DMS53 (cell line): ENCODE measurements at places on chromosomes 6 and 20.

DNA sequence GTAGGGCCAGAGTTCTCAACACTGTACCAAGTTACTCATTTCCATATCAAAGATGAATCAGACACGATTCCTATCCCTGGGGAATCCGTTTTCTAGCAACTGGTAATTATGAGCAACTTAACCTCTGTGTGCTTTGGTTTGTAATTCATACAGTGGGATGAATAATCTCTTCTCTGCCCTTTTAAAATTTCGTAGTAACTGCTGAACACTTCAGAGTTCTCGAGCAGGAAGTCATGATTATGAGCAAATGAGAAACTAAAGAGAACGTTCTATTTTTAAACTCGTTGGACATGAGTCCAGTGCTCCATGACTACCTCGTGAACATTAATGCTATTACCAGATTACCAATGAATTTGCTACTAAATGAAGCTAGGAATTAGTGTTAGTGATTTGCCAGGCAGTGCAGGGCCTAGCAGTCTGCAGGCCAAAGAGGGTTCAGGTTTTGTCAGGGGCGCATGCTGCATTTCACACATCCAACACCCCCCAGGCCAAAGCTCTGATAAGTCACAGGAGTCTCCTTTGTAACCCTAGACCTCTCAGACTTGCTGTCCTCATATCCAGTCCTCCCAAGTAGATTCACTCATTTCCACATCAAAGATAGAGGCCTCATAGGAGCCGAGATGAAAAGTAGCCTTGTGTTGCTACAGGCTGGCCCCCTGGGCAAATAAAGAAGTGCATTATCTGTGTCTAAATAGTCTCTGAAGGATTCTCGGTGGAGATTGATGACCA lies 45.8 kb upstream of the VSTM2L start:
- no peak for DNase-seq

- DNase-seq: no peak
Observed at GRCh38 chr20:5592165-5592564, 158.0 kb upstream of the SHLD1 start.

GRCh38 chr6:108654465-108655106 lies 93.9 kb downstream of the FOXO3 start:
- DNase-seq: no peak

DNA sequence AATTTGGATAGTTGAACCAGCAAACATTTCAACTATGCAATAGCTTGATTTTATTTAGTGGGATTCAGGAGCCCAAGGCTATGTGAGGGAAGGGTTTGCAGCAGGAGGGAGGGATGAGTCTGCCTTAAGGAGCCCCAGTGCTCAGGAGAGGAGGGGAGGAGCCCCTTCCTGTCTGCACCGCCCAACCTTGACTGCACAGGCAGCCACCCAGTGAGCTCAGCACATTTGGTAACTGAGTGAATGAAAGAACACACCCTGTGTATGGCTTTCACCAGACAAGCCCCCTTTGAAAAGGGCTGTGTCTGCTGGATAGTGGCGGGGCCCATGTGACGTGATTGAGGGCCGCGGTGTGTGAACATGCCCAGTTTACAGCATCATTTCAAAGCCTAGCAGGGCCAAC lies 17.0 kb downstream of the DACT2 start:
- DNase-seq: peak; percentile 68

DNA sequence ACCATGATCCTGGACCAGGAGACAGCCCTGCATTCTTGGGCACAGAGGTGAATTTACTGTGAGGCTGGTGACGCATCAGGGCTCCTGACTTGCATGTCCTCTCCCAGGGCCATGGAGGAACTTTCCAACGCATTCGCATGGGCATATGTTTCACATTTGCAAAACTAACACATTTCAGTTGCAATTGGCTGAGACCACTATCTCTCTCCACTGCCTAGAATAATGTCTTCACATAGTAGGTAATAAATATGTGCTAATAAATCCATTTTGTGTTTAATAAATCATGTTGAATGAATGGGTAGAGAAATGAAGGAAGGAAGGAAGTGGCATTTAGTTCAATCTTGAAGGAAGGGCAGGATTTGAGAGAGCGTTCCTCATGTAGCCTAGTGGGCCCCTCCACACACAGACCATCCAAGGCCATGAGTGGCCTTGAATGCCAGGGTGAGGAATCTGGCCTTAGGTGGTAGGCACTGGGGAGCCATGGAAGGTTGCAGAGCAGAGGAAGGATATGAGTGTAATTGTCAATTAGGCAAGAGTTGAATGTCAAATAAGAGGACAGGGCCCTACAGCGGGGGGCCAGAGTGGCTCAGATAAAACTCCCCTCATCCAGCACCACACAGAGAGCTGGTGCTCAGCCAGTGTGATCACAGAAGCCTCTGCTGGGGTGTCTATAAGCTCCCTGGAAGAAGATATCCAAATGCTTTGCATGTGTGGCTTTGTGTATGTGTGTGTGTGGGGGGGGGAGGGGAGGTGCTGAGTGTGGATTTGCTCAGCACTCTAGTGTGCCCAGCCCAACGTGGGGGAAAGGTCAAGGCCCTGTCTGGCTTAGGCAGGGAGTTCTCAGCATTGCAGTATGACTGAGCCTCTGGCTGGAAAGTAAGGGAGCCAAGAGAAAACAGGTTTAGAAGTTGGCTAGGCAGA lies 30.9 kb upstream of the CCN5 start:
- DNase-seq: peak; percentile 72

- no peak for DNase-seq
Observed at GRCh38 chr6:166540631-166541331, 45.7 kb downstream of the RAMACL start.

GRCh38 chr6:47633141-47633540 lies 65.2 kb upstream of the ADGRF4 start:
- DNase-seq: peak; percentile 63

- DNase-seq: peak; percentile 45
Observed at GRCh38 chr6:131910956-131911355, 40.2 kb downstream of the CCN2 start.

DNA sequence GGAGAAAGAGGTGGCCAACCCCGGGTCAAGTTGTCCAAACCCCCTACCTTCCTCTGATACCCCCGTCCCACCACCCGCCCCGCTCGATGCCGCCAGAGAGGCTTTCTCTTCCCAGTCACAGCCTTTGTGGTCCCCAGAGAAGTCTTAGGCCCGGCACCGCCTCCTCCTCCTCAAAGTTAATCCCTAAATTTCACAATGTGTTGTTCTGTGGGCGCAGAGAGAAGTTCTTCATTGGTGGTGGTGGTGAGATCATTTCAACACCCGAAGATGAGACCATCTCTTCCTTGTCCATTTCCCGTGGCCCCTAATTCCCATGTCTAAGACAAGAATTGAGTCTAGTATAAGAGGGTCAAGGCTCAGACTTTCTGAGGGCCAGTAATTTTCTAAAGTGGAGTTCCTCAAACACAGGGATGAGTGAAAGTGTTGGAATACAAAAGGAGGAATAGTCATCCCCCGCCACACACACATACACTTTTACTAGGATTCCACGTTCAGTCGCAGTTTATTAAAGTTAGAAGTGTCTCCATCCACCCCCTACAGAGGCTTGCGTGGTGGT lies 10.4 kb downstream of the TRIM31 start:
- DNase-seq: peak; percentile 48

GRCh38 chr6:100620085-100620840 lies 155.5 kb upstream of the SIM1 start:
- no peak for DNase-seq

DNA sequence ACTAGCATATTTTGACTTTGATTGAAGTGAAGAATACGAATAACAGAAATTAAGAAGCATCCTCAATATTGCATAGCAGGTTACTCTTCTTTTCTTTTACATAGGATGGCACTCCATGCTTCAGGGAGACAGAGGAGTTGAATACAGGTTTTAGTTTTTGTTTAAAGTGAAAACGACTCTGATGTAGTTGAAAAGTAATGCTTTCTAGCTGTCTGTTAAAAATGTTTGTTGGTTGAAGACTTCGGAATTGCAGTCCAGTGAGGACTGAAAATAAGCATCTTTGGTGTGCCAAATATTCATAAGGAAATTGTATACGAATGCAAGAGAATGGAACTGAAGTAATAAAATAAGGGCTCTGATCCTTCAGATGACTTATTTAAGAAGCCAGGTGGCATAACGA lies 618 bp upstream of the SLC16A10 start:
- DNase-seq: peak; percentile 24

DNA sequence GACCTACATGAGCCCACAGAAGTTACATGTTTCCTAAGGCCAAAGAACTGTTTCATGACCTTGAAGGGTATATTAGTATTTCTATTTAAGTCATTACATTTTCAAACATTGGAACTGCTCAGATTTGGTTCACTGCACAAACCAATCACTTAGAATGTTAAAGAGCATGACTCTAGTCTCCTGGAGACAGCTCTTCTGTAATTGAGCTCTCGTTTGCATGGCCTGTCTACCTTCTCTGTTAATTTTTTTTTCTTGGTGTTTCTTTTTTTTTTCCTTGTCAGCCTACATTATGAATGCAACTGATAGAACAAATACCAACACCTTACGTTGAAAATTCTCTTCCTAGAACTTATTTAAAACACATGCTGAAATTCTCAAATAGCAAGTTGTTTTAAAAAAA lies 860.2 kb upstream of the MAP3K7 start:
- peak; percentile 59 for DNase-seq

DNA sequence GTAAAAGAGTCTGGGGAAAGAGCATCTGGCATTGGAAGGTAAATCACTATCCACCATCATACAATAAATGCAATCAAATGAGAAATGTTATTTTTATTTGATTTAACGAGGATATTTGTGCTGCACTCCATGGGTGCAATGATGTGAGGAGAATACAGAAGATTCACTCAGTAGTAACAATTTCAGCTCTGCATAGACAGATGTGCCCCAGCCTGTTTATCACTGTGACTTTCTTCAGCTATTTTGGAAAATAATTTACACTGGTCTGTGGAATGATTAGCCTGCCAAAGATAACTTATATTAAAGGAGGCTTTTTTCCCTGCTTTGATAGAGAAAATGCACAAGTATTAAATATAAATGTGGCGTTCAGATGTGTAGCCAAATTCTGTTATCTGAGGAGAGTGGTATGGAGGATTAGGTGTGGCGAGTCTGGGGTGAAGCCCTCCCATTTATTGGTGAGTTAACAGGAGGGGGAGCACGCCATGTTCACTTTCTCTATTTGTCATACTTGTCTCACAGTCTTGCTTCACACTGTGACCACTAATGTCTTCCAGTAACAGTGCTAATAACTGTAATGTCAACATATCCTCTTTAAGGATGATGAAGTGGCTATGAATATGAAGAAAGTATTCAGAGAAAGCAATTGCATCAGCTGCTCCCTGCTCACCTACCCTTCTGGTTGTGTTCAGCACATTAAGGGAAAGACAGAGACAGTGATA lies 645.6 kb downstream of the MMUT start:
- DNase-seq: no peak

- no peak for DNase-seq
Observed at GRCh38 chr6:25172819-25173218, 106.4 kb upstream of the CARMIL1 start.

- DNase-seq: no peak
Observed at GRCh38 chr6:159443417-159443920, 249.6 kb downstream of the SOD2 start.

DNA sequence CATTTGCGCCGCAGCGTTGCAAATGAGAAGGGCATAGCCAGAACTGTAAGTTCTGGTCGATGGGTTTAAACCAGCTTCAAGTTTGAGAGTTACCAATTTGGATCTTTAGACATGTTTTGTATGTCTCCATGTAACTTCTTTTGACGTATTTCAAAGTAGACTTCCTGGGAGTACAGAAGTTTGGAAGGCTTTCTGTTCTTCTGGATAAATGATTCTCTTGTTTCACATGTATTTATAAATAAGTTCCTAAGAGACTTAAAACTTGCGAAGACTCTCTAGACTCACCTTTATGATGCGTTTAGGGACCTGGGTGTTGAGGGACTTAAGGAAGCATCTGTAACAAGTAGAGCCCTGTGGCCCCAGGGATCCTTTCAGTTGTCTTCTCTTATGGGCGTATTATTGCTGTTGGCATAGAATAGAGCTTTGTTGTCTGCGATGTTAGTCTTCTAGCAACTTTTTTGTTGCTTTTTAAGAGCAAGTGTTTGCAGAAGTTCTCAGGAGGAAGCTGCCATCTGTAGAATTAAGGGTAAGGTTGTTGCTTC lies 1.3 kb downstream of the CDYL start:
- DNase-seq: peak; percentile 31

- no peak for DNase-seq
Observed at GRCh38 chr6:17483391-17484016, 90.1 kb downstream of the CAP2 start.

- no peak for DNase-seq
Observed at GRCh38 chr6:15417811-15418210, 171.9 kb downstream of the JARID2 start.

GRCh38 chr20:24331939-24332338 lies 137.5 kb upstream of the SYNDIG1 start:
- no peak for DNase-seq

- no peak for DNase-seq
Observed at GRCh38 chr6:103107985-103108384, 1714.5 kb downstream of the GRIK2 start.

DNA sequence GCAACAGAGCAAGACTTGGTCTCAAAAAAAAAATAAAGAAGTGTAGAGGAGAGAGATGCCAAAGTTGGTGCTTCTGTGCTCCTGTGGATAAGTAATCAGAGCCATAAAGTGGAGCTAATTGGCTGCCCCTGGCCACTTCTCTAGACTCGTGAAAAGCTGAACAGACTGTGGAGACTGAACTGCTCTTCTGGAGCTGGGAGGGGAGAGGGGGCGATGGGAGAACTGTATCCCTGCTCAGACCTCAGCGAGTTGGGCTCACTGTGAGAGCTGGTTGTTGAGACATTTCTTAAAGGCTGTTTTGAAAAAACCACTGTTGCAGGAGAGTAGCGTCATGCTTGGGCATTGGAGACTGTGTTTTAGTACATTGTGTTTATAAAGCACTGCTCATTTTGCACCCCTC lies 125.7 kb downstream of the TCP11 start:
- DNase-seq: no peak

DNA sequence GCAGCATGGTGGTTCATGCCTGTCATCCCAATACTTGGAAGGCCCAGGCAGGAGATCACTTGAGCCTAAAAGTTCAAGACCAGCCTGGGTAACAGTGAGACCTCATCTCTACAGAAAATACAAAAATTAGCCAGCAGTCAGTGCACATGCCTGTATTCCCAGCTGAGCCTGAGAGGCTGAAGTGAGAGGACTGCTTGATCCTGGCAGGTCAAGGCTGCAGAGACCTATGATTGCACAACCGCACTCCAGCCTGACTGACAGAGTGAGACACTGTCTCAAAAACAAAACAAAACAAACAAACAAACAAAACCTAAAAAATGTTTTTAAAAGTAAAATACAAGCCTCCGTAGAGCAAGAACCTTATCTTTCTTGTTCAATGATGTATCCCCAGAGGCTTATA lies 6.0 kb downstream of the CEP85L start:
- no peak for DNase-seq
